ENCODE measurements at places on chromosomes 3 and 15.
A peak's percentile ranks its signal among the peaks of the same experiment; 100 is the strongest.

GRCh38 chr3:172803489-172803888, 53.0 kb downstream of the ECT2 start:
- no peak for DNase-seq

DNA sequence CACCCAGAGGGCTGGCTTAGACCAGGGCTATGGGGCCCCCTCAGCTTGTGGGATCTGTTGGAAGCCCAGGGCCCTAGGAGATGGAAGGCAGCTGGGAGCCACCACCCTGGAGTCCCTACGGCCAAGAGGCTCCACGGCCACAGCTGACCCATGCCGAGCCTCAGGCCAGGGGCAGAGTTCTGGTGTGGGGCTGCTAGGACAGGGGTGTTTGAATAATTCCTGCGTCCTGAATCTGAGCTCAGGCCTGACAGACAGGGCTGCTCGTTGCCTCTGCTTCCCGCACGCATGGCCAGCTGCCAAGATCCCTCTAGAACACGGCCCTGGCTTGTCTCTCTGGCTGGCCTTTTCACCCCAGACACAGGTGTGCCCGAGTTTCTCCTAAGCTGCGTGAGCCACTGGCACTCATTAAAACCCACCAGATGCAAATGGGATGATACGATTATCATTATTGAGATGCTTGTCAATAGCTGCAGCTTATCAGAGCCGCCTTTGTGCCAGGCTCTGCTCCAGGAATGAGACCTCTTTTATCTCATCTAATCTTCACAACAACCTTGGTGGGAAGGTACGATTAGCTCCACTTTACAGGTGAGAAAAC, 70.2 kb downstream of the EFCAB12 start:
- DNase-seq: no peak

GRCh38 chr3:4166540-4166939, 136.6 kb upstream of the SETMAR start:
- no peak for DNase-seq

GRCh38 chr15:75028991-75029377, 5.6 kb downstream of the PPCDC start:
- DNase-seq: no peak

DNA sequence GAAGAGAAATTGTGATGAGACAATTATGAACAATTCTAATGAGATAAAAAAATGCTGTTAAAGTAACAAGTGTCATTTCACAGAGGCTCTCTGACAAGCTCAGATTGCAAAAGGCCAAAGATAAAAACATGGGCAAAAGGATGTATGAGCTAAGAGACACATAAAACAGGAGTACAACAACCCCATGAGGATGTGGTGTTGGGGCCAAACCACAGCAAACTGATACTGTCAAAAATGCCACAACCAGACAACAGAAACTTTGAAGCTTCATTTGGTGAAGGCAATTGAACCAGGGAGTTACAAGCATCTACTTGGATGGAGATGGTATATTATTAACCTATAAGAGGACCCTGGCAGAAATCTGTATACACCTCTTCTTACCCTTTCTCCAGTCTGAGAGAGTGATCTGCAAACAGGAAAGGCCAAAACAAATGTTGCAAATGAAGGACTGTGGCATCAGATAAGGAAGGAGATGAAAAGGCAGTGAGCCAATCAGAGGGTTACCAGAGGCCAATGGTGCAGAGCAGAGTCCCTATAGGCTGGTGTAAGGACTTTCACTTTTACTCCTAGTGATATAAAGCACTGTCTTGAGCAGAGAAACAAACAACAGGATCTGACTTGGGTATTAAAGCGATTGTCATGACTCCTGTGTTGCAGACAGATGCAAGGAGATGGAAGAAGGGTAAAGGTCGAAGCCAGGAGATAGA, 659.0 kb downstream of the NTRK3 start:
- no peak for DNase-seq

DNA sequence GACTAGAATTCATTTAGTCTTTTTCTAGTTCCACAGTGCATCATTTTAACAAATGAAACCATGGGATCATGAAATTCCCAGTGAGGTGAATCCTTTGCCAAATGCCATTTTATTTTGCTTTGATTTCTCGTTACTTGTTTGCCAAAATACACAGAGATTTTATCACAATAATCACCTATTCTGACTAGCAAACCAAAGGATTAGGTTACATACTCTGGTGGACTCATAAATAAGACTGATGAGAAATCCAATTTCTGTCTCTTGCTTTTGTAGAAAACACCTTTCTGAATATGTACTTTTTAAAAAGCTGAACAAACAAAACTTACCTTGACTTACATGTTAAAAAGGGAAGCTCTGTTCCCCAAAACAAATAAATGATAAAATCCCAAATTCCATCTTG, 12.2 kb downstream of the ERC2 start:
- DNase-seq: no peak

DNA sequence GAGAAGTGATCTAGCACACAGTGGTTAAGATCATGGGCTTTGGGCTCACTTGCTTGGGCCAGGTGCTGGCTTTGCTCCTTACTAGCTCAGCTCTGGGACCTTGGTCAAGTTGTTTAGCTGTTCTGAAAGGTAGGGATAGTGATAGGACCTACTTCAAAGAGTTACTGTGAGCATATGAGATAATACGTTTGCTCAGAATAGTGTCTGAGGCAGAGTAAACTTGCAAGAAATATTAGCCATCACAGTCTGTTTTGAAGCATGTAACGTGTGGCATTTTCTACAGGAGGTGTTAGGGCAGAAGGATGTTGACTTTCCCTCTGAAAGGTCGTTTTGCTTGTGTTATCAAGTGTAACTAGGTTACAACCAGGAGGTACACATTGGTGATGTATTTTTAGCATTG, 34.5 kb upstream of the NFKBIZ start:
- DNase-seq: no peak

GRCh38 chr3:18885612-18886011, 262.7 kb upstream of the KCNH8 start:
- DNase-seq: no peak

DNA sequence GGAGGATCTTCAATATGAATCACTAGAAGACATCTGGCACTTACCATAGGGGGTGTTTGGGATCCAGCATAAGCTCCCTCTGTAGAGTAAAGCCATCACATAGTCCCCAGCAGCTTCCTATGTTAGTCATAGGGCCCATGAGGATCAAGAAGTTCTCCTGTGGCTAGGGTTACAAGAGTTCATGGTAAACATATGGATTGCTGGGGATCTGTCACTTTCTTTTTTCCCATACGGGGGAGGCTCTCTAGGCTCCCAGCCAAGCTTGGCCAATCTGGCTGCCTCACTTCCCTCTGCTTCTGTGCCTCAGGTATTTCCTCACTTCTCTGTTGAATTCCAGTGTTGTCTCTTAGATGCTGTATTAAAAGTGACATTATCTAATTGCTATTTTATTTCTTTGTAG, 597.9 kb downstream of the PDCD6IP start:
- DNase-seq: no peak

GRCh38 chr3:20776692-20777091, 590.7 kb upstream of the SGO1 start:
- DNase-seq: no peak

GRCh38 chr3:48398701-48399386, 26.8 kb downstream of the FBXW12 start:
- no peak for DNase-seq

DNA sequence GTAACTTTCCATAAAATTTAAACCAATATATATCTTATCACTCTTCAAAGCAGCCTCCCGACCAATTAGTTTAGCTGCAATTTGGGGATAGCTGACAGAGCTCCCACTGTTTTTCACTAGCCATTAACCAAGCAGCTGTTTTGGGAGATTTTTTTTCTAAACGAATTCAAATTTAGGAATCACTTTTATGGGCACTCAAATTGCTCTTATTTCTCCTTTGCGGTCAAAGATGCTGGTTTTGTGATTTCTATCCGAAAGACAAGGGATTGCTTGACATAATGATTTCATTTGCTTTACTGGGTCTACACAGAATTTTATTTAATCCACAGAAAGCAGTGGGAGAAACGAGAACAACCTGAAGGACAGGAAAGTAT, 505.7 kb upstream of the IL12A start:
- no peak for DNase-seq

DNA sequence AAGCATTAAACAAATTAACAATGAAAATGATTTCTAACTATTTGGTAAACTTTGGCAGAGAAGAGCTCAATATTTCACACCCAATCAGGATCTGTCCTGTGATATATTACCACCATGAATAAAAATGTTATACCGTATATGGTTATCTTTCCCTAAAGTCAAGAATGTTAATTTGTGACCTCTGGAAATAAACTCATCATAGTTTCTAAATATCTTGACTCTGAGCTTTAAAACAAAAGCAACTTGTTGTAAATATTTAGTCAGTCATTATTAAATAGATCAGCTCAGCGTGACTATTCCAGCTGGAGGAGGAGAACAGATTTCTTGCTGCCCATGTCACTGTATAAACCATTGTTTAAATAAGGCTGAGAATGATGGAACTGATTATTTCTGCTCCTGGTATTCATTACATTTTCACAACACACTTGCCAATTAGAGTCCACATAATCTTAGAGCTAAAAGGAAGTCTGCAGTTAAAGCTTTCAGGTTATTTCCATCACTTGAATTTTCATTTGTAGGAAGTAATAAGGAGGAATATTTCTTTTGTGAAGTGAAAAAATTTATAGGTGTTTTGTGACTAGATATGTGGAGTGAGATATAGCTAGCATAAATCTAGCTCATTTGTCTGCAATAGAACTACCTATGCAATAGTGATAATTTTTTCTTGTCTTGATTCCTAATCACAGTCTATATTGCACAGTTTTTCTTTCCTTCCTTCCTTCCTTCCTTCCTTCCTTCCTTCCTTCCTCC, 106.5 kb upstream of the P2RY1 start:
- DNase-seq: peak; percentile 46

GRCh38 chr3:16828815-16829214, 55.9 kb upstream of the PLCL2 start:
- DNase-seq: no peak

DNA sequence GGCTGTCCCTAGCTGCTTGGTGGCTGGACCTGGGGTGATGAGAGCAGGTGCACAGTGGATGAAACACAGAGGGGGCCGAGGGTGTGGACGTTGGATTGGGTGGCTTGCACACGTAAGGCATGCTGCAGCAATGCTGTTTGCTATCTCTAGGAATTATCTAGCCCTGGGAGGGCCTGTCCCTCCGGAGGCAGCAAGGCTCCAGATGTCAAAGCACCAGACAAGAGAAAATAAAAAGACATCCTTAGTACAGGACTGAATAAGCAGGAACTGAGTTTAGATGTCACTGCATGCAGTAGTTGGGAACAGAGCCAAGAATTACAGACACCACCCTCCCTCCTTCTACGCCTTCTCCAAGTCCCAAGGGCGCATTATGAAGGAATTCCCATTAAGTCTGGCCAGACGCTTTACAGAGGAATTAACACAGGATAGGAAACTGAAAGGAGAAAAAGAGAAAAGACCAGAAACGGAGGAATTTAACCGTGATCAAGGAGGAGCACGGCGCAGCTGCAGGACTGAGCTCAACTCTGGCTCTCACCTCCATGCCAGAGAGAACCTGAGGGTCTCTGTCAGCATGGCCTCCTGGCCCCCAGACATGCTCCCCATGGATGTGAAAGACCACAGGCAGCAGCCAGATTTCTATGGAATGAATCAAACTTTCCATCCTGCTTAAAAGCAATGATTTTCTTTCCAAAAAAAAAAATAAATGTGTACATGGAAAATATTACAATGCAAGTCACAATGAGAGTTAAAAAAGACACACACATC, 13.8 kb downstream of the ATP10A start:
- DNase-seq: peak; percentile 55

- DNase-seq: no peak
These were observed 179.2 kb upstream of the PROK2 start for GRCh38 chr3:71964170-71964569.

GRCh38 chr15:48559285-48559684, 86.2 kb downstream of the FBN1 start:
- peak; percentile 70 for DNase-seq

GRCh38 chr3:192365571-192365970, 361.8 kb downstream of the FGF12 start:
- no peak for DNase-seq

DNA sequence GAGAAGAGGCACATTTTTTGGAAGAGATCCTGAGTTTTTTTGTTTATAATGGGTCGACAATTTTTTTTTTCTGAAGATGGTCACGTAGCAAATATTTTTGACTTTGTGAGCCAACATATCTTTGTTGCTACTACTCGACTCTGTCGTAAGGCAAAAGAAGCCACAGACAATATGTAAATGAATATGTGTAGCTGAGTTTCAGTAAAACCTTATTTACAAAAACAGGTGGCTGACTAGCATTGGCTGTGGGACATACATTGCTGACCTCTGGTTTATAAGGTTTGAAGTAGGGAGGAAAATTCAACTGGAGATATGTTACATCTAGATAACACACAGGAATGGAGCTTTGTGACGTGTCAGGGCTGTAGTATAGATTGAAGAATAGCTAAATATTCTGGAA, 22.5 kb upstream of the NANOGP8 start:
- no peak for DNase-seq

DNA sequence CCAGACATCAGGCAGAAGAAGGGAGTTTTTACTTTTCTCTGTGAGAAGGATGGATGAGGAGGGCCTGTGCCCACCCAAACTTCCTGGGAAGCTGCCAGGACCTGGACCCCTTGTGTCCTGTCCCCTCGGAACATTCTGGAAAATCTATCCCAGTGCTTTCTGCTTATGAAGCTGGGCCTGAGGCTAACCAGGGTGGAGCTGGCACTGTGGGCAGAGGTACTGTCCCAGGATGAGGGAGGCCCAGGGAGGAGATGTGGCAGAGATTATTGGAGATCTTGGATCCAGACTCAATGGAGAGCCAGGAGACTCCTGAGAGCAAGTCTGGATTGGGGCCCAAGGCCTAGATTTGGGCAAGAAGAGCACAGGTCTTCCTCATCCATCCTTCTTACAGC, 44.4 kb downstream of the SPSB4 start:
- no peak for DNase-seq

GRCh38 chr3:32525720-32526119, 23.1 kb upstream of the CMTM6 start:
- DNase-seq: no peak

DNA sequence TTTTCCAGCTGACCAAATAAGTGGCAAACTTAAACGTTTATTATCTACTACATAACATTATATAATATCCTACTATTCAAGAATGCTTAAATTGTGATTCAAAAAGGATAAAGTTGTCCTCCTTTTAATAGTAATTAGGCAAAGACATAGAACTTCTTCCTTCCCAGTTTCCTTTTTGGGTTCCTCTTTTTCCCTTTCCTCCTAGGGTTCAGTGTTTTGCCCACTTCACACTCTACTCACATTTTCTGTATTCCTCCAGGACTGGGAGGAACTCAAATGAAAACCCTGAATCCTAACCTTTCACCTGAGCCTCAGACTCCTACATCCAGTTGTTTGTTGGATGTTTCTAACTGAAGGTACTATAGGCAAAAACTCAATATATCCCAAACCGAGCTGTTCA, 132.5 kb downstream of the PEAK1 start:
- DNase-seq: no peak

GRCh38 chr15:38187630-38188313, 64.9 kb upstream of the SPRED1 start:
- no peak for DNase-seq

DNA sequence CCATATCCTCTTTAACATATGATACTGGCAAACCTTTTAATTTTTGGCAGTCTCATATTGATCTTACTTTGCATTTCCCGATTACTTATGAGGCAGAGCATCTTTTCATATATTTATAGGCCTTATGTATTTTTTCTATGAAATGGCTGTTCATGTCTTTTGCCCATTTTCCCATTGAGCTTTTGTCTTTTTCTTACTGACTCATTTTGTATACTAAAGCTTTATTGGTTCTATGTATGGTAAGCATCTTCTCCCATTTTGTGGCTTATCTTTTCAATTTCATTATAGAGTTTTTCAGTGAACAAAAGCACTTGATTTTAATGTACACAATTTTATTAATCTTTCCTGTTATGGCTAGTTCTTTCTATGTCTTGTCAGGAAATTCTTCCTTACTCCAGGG, 17.2 kb downstream of the HDGFL3 start:
- no peak for DNase-seq

Measured in AG09319 (cell line).